Endothelial cell of umbilical vein (primary cell): ENCODE measurements at places on chromosomes 11 and 22. TPM values are rescaled to one million over a fixed set of nuclear protein-coding genes. Genes with fewer than 3 reads are reported as not detected.
A peak's percentile ranks its signal among the peaks of the same experiment; 100 is the strongest.

- H3K4me1 ChIP-seq = no peaks in the 10 kb centered on the region
- H3K27me3 ChIP-seq = no peaks in the 10 kb centered on the region
- no peak overlapping the region for H3K4me3 ChIP-seq
- H3K27ac ChIP-seq = no peak overlapping the region
- no peak for DNase-seq
Observed at GRCh38 chr11:123642435-123642834, 12.0 kb downstream of the SCN3B start.

GRCh38 chr11:29333993-29334775, 682.6 kb downstream of the KCNA4 start:
- no peaks in the 10 kb centered on the region for H3K4me1 ChIP-seq
- no peak overlapping the region for H3K4me3 ChIP-seq
- H3K27ac ChIP-seq = peak overlapping the region; percentile 5
- H3K27me3 ChIP-seq = no peaks in the 10 kb centered on the region
- H3K36me3 ChIP-seq = no peaks in the 10 kb centered on the region

DNA sequence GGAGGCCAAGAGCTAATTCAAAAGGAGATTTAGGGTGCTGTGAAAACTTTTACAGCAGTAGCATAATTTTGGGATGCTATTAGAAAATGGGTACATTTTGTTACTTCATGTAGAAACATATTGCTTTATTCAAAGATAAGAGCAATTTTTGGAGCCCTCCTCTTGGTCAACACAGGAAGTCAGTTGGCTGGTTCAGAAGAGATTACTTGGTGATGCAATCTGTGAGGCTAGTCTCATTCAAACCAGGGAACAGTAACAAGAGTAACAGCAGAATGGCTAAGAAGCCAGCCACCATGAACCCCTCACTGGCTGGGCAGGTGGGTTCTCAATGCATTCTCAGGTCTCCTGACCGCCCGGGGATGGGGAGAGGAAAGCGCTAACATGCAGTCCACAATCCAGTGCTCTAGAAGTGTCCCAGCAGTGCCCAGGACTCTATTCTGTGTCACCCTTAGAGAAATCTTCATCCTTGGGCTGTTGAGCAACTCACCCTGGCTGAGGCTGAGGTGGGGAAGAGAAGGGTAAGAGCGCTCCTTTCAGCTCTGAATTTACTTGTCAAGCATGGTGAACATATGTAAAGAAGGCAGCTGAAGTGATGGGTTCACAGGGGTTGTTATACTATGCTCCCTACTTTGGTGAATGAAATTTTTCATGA, 262.2 kb upstream of the UBASH3B start:
- H3K4me1 ChIP-seq = no peaks in the 10 kb centered on the region
- no peaks in the 10 kb centered on the region for H3K27me3 ChIP-seq
- H3K27ac ChIP-seq = no peak overlapping the region

DNA sequence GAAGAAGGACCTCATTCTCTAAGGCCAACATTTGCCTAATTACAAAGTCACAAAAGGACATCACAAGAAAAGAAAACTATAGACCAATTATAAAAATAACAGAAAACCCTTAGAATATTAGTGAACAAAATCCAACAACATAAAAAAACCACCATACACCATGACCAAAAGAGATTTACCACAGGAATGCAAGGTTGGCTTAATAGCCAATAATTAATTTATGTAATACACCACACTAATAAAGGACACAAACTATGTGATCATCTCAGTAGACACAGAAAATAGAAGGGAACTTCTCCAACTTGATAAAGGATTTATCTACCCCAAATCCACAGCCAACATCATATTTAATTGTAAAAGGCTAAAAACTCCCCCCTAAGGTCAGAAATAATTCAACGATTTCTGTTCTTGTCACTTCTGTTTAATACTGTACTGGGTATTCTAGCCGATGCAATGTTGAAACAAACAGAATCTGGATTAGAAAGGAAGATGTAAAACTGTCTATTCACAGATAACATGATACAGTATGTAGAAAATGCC, 24.9 kb downstream of the CLTCL1 start:
- H3K4me1 ChIP-seq = no peaks in the 10 kb centered on the region
- no peak for DNase-seq
- no peak overlapping the region for H3K27ac ChIP-seq

DNA sequence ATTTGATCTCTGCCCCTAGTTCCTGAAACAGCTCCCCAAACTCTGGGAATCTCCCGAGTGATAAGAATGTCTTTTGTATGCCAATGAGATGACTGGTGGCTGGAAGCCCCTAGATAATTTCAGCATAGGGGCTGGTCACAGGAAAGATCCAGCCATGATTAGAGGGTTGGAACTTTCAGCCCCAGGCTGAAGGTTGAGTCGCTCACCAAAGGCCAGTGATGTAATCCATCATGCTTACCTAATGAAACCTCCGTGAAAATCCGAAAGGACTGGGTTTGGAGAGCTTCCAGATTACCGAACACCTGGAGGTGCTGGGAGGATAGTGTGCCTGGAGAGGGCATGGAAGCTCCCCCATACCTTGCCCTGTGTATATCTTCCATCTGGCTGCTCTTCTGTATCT, 26.0 kb downstream of the LRRC32 start:
- H3K36me3 ChIP-seq = no peaks in the 10 kb centered on the region
- peaks cover 5% of the 10 kb centered on the region for H3K27me3 ChIP-seq
- no peaks in the 10 kb centered on the region for H3K4me1 ChIP-seq
- DNase-seq = no peak
- no peak overlapping the region for H3K27ac ChIP-seq

- no peaks in the 10 kb centered on the region for H3K4me1 ChIP-seq
- H3K36me3 ChIP-seq = no peaks in the 10 kb centered on the region
- no peak for DNase-seq
- H3K27ac ChIP-seq = no peak overlapping the region
- no peaks in the 10 kb centered on the region for H3K27me3 ChIP-seq
Observed at GRCh38 chr11:46207270-46207669, 70.2 kb upstream of the CREB3L1 start.

DNA sequence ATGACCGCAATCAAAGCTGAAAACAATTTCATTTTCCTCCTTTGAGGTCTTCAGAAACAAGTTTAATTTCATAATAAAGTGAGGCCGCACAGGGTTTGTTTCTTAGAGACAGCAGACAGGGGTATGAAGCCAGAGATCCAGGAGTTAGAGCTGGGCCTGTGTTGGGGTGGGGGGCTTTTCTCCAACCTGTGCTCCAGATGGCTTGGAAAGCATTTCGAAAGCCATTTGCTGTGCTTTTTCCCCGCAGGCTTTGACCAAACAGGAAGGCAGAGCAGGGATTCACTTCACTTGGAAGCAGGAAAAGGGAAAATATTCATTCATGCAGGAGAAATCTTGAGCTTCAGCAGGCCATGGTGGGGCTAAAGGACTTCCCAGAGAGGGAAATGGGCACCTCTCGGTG, 617.4 kb downstream of the SOX6 start:
- DNase-seq = no peak
- H3K4me3 ChIP-seq = no peak overlapping the region
- H3K27ac ChIP-seq = no peak overlapping the region
- H3K27me3 ChIP-seq = no peaks in the 10 kb centered on the region
- H3K4me1 ChIP-seq = peaks cover 13% of the 10 kb centered on the region

- H3K4me1 ChIP-seq = no peaks in the 10 kb centered on the region
- no peaks in the 10 kb centered on the region for H3K27me3 ChIP-seq
- DNase-seq = no peak
- H3K36me3 ChIP-seq = no peaks in the 10 kb centered on the region
- no peak overlapping the region for H3K4me3 ChIP-seq
Observed at GRCh38 chr11:27153136-27153535, 112.5 kb downstream of the BBOX1 start.

- no peak overlapping the region for H3K27ac ChIP-seq
- no peaks in the 10 kb centered on the region for H3K27me3 ChIP-seq
- H3K36me3 ChIP-seq = no peaks in the 10 kb centered on the region
- H3K4me3 ChIP-seq = no peak overlapping the region
- peak; percentile 14 for DNase-seq
Observed at GRCh38 chr11:22392561-22392960, 54.4 kb downstream of the SLC17A6 start.

GRCh38 chr11:7893796-7894195, 37.3 kb downstream of the OR10A6 start:
- DNase-seq = no peak
- H3K27me3 ChIP-seq = peaks cover 14% of the 10 kb centered on the region
- peaks cover 4% of the 10 kb centered on the region for H3K4me1 ChIP-seq
- no peak overlapping the region for H3K4me3 ChIP-seq
- H3K27ac ChIP-seq = no peak overlapping the region

DNA sequence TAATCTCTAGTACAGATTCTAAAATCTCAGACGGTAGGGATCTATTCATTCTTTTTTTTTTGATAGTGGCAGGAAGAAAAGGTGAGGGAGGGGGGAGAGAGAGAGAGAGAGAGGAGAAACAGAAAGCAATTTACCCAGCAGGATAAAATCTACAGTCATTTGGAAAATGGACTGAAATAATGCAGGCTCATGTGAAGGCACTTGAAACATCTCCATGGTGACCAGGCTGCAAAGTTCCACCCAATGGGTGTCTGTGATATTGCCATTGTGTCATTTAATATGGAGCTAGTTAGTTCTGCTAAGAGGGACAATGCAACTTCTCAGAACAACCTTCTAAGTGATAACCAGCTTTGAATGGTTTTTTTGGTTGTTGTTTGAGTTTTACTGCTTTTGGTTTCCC, 165.2 kb upstream of the RAG2 start:
- no peak overlapping the region for H3K27ac ChIP-seq
- H3K4me3 ChIP-seq = no peak overlapping the region
- H3K27me3 ChIP-seq = no peaks in the 10 kb centered on the region
- H3K4me1 ChIP-seq = no peaks in the 10 kb centered on the region

Gene ENTHD1
- polyA plus RNA-seq = not detected in 2 replicates

Gene HEPHL1
- not detected in 2 replicates for polyA plus RNA-seq

Gene TEAD1
- polyA plus RNA-seq = 13.0 and 15.3 TPM in 2 replicates

Gene RTN3
- polyA plus RNA-seq = 90.6 and 93.6 TPM in 2 replicates
